ENCODE measurements at places on chromosomes 13 and 19.

GRCh38 chr19:33432015-33432414 is 58.5 kb downstream of the CEBPG start:
- DNase-seq = peak; percentile 9

DNA sequence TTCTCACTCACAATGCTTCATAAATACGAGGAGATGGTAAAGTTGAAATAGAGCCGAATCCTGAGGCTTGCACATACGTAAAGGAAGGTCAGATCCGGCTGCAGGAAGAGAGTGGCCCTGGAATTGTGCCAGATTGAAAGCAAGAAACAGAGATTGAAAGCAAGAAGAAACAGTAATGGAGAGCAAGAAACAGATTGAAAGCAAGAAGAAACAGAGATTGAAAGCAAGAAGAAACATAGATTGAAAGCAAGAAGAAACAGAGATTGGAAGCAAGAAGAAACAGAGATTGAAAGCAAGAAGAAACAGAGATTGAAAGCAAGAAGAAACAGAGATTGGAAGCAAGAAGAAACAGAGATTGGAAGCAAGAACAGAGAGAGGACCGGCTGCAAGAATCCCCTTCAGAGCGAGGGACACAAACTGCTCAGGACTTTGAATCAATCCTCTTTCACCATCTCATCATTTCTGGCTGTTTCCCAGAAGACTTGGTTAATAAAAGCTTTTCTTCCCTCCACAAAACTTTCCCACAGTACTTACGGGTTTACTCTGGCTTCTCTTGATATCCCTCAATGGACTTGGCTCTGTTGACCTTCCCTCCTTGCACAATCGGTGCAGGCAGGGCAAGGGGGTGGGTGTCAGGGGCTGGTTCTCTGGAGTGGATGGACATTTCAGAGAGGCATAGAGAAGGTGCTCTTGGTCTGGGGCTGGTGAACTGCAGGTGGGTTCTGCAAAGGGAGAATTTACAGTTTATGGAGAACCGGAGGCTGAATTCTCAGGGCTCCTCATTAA is 25.5 kb downstream of the OR7A5 start:
- no peak for DNase-seq

DNA sequence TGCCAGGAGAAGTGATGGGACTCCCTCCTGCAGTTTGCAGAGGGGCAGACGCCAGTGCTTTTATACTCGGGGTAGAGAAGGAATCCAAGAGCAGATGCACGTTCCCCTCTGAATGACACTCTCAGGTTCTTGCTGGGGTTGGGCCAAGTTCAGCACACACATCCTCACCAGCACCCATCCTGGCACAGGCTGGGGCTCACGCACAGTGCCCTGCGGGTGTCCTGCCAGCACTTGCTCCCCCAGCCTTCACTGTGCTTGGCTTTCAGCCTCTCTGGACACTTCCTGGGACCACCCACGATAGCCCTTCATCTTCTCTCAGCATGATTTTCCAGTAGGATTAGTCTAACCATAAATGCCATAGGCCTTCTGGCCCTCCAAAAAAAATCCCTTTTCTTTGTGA is 158.6 kb downstream of the ZNF536 start:
- DNase-seq = no peak

DNA sequence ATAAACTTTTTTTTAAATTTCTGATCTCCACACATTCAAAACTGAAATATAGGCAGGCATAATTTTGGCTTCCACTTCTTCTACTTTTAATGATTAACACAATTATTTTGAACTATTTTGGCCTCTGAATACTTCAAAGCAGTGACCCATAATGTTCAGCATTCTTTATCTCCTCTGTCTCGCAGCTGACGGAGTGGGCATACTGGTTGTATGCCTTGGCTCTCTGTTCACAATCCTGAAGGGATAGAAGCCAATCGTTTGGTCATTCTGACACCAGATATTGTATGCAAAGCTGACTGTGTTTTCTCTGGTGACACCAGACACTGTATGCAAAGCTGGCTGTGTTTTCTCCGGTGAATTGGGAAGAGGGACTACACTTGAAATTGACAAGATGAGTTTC is 833.0 kb downstream of the EFNB2 start:
- no peak for DNase-seq

DNA sequence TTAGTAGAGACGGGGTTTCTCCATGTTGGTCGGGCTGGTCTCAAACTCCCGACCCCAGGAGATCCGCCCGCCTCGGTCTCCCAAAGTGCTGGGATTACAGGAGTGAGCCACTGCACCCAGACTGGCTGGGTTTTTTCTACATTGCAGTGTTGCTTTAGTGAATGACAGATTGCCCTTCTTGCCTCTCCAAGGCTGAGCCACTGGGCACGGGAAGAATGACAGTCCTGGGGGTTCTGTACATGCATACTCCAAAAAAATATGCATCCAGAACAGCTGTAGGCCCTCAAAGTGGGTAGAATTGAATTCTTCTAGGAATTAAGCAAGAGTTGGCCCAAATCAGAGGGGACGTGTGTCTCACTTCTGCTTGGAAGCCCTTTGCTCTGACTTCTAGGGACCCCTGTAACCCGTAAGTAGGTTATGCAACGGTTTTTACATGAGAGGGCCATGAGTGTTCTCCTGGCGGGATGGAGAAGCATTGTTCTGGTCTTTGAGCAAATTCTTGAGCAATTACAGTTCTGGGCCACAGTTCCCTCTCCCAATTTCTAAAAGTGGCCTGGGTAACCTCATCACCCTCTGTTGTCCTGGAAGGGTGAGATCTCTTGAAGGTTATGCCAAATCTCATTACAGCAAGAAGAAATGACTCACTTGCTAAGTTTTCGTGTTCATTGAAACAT is 3.6 kb downstream of the ACTN4 start:
- DNase-seq = no peak

DNA sequence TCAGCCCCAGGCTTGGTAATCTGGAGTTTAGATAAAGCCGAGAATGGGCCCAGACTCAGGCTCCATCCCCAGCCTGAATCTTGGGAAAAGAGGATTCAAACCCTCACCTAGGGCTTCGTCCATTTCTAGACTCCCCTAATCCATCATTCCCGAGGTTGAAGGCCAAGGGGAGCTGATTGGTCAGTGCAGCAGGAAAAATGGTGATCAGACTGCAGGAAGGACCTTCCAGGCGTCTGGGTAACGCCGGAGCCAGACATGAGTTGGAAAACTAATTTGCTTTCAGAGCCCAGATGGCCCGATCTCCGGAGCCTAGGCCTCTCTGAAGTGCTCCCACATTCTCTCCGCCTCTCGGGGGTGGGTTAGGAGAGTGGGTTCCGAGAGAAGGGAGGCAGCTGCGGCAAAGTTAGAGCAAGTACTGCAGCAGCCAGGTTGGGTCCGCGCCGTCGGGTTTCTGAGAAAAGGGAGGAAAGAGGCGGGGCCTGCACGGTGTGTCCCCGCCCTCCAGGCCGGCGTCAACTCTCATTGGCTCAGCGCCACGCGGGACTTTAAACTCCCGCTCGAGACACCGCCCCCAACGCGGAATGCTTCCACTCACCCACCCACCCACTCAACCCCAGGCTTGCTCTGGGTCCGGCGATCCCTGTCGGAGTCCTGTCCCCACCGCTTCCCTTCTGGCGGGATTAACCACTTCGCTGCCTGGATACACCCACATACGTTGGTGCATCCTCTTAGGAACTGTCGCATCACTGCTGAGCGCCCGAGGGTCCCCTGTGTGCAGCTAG is 788 bp upstream of the RTBDN start:
- peak; percentile 77 for DNase-seq

DNA sequence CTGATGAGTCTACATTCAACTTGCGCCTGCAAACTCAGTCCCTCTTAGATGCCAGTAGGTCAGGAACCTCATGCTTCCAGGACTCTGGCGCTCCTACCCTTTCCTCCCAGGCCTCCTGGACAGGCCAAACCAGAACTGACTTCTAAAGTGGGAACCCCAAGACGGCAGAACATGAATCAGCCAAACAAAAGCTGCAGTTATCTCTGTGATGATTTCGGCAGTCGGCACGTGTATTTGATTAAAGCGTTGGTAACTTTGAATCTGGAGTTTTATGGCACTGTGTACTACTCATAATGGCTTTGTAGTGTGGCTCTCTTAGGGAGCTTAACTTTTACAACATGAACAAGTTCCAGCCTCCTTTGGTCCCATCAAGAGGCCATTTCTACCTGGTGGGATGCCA is 13.7 kb downstream of the ACTN4 start:
- no peak for DNase-seq

DNA sequence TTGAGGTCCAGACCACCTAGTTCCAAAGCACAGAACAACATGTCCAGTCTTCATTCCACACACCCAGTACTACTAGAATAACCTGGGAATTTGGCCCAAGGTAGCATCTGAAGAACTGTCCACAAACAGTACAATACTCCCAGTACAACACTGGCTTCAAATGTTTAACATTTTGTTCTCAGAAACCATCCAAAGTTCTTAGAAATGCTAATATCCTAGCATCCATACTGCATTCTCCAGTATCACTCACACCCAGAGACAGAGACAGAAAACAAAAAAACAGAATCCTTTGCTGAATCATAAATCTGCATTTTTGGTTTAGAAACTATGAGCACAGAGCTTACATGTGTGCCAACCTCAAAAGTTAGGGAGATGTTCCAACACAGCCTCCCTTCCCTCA is 490.8 kb downstream of the FOXO1 start:
- no peak for DNase-seq

Measured in glutamatergic neuron (in vitro differentiated cells).